ENCODE measurements at places on chromosomes 1 and 21.

DNA sequence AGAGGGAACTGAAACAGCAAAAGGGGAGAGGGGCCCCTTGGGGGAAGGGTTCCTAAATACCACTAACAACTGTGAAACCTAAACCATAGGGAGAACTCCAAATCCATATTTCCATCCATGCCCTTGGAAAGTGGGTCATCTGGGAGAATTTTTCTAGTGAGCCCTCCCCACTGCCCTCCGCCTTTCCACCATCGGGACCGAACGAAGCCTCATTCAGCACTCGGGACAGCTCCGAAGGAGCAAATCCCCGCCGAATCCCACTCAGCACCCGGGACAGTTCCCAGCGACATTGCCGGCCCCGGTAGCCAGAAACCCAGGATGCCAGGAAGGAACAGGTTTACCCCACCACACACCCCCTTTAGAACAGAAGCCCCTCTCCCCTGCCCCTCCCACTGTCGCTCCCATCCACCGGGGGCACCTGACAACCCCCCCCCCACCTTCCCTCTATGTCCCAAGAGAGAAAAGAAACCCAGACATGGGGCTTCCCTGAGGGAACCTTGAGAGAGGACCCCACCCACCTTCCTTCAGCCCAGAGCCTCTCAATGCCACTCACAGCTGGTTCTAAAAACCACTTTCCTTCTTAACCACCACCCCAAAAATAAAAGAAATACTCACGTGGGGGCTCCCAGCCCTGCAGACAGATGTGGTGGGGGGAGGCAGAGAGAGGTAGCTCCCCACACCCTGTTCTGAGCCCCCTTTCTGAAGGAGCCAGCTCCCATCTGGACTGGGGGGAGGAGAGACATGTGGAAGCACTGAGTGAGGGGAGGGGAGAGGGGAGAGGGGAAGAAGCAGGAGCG is 4.5 kb downstream of the DLGAP3 start:
- peak; percentile 35 for DNase-seq

GRCh38 chr1:169288011-169288414 is 79.6 kb downstream of the NME7 start:
- no peak for DNase-seq

- no peak for DNase-seq
These were observed 141.0 kb downstream of the USP25 start for GRCh38 chr21:15870819-15871218.

GRCh38 chr21:41831866-41832595 is 47.1 kb downstream of the PRDM15 start:
- DNase-seq: no peak

DNA sequence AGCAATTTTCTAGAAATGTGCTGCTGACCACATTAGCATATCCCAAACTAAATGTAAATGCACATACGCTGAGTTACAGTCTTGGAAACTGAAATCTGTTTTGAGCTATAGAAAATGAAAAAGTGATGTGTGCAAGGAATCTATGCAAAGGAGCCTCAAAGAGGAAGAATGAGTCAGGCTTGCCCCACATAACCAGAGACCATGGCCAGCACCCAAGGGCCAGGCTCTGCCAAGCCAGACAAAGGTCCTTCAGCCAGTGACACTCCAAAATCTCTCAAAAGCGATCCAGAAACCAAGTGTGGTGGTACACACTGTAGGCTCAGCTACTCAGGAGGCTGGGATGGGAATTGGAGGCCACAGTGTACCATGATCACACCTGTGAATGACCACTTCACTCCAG is 195.2 kb downstream of the TOMM20 start:
- DNase-seq: no peak

GRCh38 chr1:220556641-220557040 is 28.7 kb downstream of the MARK1 start:
- DNase-seq: no peak

GRCh38 chr1:245572709-245573108 is 417.9 kb downstream of the KIF26B start:
- DNase-seq: no peak

DNA sequence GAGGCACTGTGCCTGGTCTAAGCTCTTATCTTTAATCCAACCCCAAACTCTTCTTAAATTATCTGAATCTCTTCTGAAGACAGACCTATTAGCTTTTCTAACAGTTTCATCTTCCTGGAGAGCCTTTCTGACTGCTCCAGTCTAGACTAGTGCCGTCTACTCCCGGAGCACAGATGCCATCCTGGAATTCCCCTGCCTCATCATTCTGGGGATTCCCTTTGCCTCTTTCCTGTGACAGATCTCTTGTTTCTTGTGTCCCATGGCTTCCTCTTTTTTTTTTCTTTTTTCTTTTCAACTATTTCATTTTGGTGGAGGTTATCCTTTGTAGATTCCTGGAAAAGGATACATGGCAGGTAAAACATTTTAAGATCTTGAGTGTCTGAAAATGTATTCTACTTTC is 11.7 kb downstream of the SEMA4A start:
- DNase-seq: no peak

GRCh38 chr1:61448914-61449313 is 276.0 kb downstream of the TM2D1 start:
- no peak for DNase-seq

GRCh38 chr1:24984800-24985522 is 54.9 kb upstream of the RUNX3 start:
- peak; percentile 67 for DNase-seq

DNA sequence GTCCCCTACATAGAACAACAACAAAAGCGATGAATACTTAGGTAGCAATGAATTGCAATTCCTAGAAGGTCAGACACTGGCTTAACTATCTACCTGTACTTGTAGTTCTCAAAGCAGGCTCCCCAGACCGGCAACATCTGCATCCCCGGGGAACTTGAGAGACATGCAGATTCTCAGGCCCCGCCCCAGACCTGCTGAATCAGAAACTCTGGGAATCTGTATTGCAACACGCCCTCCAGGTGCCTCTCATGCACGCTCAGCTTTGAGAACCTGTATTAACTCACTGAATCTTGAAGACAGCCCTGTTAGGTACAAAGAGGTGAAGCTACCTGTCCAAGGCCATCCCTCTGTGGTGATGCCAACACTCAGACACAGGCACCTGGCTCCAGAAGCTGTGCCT is 128.1 kb downstream of the KAZN start:
- DNase-seq: no peak

GRCh38 chr1:20202166-20202565 is 15.8 kb upstream of the PLA2G2C start:
- no peak for DNase-seq

- no peak for DNase-seq
These were observed 3.2 kb upstream of the KRTAP19-8 start for GRCh38 chr21:31041295-31042079.
